ENCODE measurements at places on chromosomes 7 and 10.
A peak's percentile ranks its signal among the peaks of the same experiment; 100 is the strongest.

GRCh38 chr10:108454224-108454623 is 1289.7 kb upstream of the SORCS1 start:
- DNase-seq: no peak

DNA sequence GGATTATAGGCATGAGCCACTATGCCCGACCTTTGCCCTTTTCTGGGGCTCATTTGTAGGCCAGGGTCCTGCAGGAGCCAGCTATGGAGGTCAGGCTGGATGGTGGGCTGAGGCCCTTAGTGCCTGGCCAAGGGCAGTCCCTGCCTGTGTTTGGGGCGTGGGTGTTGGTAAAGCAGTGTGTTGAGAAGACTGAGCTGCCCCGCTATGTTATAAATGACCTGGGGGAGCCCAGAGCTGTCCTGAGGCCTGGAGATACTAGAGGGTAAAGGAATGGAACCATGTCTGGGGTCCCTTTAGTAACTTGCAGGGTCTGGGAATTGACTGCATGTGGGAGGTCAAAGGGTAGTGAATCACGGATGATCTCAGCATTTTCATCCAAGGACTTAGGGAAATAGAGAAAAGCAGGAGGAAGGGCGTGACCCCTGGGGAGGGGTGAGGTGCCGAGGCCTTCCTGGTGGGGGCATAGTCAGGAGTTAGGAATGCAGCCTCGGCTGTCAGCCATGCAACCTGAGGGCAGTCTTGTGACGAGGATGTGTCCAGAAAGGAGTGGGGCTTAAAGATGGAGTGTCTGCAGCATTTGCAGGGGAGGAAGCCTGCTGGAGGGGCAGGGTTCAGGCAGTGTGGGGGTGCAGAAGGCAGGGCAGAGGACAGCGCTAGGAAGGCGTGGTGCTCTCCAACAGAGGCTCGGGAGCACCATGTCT is 31.5 kb downstream of the TMEM248 start:
- no peak for DNase-seq

DNA sequence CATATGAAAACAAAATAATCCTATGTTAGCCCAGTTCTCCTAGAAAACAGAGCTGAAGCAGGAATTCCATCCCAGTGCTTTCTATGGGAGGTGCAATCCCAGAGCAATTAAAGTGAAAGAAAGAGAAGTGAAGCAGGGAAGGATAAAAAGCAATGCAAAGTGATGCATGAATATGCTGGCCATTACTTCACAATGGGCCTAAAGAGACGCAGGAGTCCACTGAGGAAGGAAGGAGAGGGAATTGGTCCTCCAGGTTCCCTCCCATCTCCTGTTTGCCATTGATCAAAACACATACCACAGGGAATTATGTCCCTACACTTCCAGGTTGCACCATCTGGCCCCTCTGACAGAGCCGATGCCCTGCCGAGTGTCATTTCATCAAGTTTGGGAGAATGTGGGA is 392.2 kb upstream of the NFE2L3 start:
- DNase-seq: no peak

GRCh38 chr10:111348076-111348475 is 271.2 kb downstream of the ADRA2A start:
- DNase-seq: no peak

GRCh38 chr7:136958016-136958415 is 89.6 kb downstream of the CHRM2 start:
- no peak for DNase-seq

GRCh38 chr10:99975106-99975829 is 34.5 kb downstream of the DNMBP start:
- no peak for DNase-seq

DNA sequence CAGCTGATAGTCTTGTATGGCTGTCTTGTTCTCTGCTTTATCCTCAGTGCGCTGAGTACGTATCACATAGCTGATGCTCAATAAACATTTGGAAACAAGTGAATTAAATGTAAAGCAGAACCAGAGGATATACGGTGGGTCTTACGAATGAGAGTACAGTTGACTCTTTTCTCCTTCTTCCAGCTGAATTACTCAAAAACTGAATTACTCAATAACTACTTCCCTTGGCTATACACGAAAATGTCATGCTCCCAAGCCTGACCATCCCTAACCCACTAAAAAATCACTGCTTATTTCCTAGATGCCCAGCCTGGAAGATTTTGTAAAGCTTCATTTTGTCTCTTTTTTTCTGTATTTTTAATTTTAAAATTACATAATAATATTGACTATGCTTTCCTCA is 3.2 kb upstream of the RSU1 start:
- no peak for DNase-seq

- no peak for DNase-seq
Observed at GRCh38 chr10:4669585-4669984, 156.4 kb upstream of the AKR1E2 start.

- DNase-seq: no peak
Observed at GRCh38 chr10:7606951-7607404, 59.8 kb downstream of the ITIH5 start.

GRCh38 chr7:147249956-147250355 is 1133.4 kb downstream of the CNTNAP2 start:
- no peak for DNase-seq

DNA sequence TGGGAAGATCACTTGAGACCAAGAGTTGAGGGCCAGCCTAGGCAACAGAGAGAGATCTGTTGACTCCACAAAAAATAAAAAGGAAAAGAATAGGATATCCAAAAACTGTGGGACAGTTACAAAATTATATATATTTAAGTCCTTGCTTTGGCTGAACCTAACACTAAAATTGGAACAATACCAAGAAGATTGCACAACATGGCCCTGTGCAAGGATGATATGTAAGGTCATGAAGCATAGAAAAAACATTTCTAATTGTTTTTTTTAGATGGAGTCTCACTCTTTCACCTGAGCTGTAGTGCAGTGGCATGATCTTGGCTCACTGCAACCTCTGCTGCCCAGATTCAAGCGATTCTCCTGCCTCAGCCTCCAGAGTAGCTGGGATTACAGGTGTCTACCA is 139.0 kb downstream of the TPST1 start:
- no peak for DNase-seq

- DNase-seq: no peak
Observed at GRCh38 chr7:115229401-115230105, 307.7 kb downstream of the MDFIC start.

DNA sequence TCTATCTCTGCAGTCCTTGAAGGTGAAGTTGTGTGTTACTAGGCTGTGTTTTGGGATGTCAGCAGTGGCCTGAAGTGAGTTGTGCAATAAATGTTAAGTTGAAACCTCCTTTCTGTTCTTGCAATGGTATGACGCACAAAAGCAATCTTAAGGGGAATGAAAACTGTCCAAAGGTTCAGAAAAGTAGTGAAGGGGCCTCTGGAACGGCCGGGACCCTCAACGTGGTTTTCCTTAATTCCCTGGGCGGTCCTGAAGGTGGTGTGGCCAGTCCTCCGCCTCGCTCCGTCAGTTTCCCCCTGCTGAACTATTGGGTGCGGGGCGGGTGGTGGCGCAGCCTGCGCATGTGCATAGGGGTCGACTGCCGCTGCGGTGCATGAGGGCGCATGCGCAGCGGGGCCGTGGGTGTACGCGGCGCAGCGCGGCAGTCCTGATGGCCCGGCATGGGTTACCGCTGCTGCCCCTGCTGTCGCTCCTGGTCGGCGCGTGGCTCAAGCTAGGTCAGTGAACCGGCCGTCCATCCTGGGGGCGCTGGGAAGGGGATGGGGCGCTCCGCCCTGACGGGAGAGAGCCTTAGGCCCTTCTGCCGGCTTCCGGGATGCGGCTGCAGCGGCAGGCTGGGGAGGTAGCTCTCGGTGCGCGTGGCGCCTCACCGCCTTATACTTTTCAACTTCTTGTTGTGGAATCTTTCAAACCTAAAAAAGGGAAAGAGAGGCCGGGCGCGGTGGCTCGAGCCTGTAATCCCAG is at the start of gene SUMF2:
Gene SUMF2 (plus strand): TSS at position 405 of the 744 bp plus-strand sequence. CDS start 26 bp downstream, at position 431.
- peak; percentile 57 for DNase-seq

- DNase-seq: peak; percentile 67
Observed at GRCh38 chr7:143331179-143331801, 15.4 kb downstream of the CLCN1 start.

DNA sequence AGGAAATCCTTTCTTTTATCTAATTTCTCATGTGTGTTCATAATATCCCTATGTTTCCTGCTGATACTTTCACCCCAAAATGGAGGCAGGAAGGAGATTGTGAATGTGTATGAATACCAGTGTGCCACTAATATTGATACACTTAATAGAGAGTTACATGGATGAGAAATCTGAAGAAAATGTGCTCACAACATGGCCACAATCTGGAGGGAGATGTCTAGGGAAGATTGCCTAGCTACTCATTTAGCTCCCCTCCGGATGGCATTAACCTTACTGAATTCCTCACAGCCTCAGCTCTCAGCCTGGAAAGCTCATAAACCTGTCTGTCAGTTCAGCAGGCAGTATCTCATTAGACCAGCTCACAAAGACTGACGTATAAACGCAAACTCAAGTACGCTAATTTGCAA is 23.4 kb upstream of the DMTF1 start:
- no peak for DNase-seq

DNA sequence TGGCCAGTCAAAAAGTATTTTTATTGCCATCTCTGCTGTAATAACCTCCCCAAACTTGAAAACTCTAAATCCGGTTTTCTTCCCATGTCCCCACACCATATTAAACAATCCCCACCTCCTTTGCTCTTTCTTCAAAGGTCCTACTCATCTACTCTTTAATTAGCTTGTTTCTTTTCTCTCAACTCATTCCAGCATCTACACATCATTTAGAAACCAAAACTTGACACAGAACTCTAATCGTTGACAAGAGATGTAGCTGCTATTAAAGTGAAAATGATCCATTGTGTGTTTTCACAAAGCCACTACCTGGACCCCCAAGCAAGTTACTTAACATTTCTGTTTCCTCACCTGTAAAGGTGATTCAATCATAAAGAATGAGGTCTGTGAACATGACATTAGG is 436.3 kb upstream of the NPVF start:
- no peak for DNase-seq

DNA sequence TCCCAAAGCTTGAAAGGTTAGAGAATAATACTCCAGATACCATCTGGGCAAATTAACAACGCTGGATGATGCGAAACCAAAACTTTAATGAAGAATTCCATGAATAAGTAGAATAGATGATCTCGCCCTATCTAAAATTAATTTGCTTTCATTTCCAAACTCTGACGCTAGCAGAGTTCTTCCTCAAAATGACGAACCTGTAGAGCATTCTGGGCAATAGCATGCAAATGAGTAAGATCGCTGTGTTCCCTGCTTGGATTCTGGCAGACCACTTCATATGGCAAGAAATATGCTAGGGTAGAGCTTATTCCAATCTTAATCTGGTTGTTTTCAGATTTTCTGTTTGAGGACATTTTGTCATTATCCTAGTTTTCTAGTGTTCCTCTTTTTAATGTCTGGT is 36.1 kb upstream of the SMNDC1 start:
- no peak for DNase-seq

DNA sequence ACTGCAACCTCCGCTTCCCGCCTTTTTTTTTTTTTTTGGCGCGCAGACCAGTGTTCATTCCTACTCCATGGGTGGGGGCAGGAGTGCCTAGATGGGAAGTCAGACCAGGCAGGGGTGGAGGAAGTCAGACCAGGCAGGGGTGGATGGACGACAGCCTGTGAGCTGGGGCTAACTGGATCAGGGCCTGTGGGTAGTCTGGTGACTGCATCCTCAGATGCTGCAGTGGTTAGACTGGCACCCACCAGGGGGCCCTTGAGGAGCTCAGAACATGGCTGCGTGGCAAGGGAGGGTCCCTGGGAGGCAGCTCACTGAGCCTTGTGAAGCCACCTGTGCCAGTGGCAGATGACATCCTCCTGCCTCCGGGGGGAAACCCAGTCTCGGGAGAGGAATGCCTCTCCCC is 35.1 kb downstream of the RCC1L start:
- no peak for DNase-seq

DNA sequence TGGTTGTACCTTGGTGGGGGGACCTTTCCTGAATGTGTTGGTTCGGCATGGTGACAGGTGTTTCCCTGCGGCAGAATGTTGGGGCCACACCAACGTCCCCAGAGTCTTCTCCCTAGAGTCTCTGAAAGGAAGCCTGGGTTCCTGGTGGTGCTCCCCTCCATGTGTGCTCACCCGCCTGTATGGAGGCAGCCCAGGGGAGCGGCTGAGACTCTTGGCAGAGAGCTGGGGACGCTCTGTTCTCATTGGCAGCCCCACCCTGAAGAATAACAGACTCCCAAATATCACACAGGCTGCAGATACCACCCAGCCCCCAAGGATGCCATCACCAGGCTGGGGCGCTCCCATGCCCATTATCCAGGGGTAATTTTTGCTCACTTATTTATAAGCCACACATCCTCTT is 34.8 kb downstream of the CHST12 start:
- DNase-seq: no peak

DNA sequence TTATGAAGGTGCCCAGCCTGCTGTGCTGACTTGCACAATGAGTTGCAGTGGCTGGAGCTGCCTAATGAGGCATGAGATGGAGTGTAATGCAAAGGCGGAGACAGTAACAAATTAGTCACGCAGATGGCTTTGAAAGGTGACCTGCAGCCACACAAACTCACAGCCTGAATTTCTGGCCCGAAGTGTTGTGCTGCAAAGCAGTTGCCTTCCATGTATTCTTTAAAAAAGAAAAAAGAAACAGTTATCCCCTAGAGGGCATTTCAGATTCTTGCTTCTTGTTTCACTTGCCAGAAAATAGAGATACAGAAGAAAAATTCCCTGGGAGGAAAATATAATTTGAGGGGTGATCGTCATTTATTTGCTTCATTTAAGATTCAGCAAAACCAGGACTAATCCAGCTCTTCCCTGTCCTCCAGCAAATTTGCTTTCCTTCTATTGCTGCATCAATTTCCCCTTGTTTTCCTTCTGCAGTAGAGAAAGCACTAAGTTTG is 239.9 kb downstream of the ADRA2A start:
- no peak for DNase-seq

DNA sequence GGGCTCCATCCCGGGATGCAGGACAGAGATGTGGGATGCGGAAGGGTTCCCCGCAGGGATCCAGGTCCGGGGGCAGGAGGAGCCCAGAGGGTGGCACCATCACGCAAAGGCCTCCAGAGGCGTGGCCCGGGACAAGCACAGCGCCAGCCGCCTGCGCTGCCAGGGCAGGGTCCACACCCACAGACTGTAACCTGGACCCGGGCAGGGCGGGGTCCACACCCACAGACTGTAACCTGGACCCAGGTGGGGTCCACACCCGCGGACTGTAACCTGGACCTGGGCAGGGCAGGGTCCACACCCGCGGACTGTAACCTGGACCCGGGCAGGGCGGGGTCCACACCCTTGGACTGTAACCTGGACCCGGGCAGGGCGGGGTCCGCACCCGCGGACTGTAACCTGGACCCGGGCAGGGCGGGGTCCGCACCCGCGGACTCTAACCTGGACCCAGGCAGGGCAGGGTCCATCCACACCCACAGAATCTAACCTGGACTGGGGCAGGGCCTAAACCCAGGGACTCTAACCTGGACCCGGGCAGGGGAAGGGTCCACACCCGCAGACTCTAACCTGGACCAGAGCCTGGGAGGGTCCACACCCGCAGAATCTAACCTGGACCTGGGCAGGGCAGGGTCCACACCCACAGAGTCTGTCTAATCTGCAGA is 37.5 kb upstream of the SUN1 start:
- DNase-seq: no peak

- DNase-seq: no peak
Observed at GRCh38 chr7:3179456-3179855, 121.6 kb upstream of the SDK1 start.

All from amniotic stem cell (primary cell).